ENCODE measurements at places on chromosomes 16 and 17. TPM values are rescaled to one million over a fixed set of nuclear protein-coding genes. Genes with fewer than 3 reads are reported as not detected.

Gene TNRC6C
- polyA plus RNA-seq = 17.1 TPM

Gene TPSAB1
- polyA plus RNA-seq = not detected

Gene ABCC12
- polyA plus RNA-seq = 0.13 TPM

Gene TMEM238L
- polyA plus RNA-seq = 3.3 TPM
